ENCODE measurements at places on chromosomes 5 and 9.

DNA sequence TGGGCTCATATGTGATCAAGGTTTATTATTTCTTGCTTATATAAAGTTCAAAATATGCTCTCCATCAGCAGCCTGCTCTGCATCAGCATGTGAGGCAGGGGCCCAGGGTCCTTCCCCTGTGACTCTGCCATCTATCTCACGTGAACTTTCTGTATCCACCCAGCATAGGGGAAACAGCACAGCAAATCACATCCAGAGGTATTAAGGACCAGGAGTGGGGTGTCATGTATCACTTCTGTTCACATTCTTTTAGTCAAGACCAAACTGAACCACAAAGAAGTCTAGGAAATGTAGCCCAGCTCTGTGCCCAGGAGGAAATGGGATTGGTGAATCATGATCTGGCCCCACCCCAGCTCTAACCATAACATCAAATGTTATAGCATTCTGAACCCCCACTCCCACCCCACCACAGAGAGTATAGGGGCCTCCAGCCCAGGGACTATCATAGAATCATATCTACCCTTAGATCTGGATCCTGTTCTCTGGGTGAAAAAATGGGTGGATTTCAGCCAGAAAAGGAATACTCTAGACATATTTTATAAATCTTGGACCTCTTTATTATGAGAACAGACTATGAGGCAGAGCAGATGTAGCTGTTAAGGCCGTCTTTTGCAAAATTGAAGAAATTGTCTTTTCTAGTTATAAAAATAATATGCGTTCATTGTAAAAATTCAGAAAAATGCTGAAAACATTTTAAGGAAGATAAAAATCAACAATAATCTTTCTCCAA lies 473.7 kb downstream of the ARHGEF28 start:
- DNase-seq: no peak

DNA sequence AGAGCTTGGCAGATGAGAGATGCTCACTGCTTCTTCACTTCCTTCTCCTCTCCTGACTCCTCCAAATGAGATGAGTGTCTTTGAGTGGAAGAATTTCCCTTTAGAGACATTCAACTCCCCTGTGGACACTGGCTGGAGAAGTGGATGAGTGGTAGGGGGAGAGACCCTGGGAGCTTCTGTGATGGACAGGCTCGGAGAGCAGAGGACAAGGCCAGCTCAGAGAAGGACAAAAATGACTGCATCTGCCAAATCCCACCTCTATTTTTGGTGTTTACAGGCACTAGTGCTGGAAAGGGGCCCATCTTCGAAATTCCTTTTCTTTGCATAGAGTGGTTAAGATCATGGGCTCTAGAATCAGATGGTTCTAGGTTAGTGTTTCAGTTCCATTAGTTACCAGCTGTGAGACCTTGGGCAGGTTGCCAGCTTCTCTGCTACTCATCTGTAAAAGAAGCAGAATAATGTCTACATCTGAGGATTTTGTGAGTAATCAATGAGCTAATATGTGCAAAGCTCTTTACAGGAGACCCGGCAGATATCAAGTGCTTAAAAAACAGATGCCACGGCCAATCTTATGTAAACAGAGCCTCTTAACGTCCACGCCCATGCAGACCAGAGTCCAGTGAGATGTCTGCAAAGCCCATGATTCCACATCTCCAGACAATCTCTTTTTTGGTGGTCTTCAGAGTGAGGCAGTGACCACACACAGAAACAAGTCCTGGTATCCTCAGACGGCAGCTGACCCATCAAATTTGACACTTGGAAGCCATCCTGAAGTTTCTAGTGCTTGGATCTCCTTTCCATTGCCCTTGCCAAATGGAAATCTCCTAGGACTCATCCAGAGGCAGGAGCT lies 13.6 kb upstream of the COL27A1 start:
- no peak for DNase-seq

DNA sequence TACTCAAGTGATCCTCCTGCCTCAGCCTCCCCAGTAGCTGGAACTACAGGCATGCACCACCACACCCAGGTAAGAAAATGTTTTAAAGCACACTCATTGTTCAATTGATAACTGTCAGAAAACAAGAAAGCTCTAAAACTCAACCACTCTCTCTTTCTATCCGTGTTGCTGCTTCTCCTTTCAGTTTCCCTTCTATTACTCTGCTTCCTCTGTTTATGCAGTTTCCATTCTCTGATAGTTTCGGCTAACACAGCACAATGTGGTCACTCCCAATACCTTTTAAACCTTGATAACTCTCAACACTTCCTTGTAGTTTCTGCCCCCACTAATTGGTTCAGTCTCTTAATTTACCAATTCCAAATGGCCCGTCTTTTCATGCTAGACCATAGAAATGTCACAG lies 59.2 kb upstream of the NR4A3 start:
- DNase-seq: no peak

- no peak for DNase-seq
These were observed 8.3 kb upstream of the DDX41 start for GRCh38 chr5:177524941-177525655.

DNA sequence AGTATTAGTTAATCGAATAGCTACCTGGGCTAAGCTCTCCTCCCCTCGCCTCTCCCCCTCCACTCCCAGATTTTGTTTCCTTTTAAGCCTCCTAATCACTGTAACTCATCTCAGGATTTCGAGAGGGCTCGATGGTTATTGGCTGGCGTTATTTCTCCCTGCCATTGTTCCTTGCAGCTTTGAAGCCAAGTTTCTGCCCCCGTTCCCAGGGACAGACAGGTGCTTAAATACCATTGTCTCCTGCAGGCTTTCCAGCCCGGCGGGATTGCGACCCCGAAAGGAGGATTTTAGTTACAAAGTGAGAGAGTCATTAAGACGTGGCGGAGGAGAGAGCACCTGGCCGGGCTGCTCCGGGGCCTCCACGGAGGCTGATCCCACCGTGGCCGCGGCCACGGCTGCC lies 46.2 kb downstream of the ASS1 start:
- no peak for DNase-seq

DNA sequence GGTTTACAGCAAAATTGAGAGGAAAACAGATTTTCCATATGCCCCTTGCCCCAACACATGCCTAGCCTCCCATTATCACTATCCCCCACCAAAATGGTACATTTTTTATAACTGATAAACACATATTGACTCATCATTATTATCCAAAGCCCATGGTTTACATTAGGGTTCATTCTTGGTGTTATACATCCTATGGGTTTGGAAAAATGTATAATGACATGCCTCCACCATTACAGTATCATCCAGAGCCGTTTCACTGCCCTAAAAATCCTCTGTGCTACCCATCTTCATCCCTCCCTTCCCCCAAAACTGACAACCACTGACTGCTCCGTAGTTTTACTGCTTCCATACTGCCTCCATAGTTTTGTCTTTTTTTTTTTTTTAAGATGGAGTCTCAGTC lies 111.1 kb downstream of the ACTL7B start:
- no peak for DNase-seq

- DNase-seq: no peak
These were observed 5.5 kb downstream of the MRNIP start for GRCh38 chr5:179852993-179853547.
